AG08396 (cell line): ENCODE measurements at places on chromosomes 1 and 21.

GRCh38 chr1:100036718-100037655, 67.2 kb downstream of the SLC35A3 start:
- peak; percentile 14 for DNase-seq

GRCh38 chr21:44551340-44551961, at the start of gene KRTAP10-2:
TSS of gene KRTAP10-2 (minus strand) at chr21:44551505. CDS start at chr21:44551458, 47 bp downstream.
- DNase-seq = no peak

GRCh38 chr1:15351310-15351709, 58.4 kb upstream of the EFHD2 start:
- no peak for DNase-seq

- no peak for DNase-seq
These were observed 520.8 kb upstream of the ADAMTS5 start for GRCh38 chr21:27487676-27488075.

- no peak for DNase-seq
These were observed 58.1 kb downstream of the KIAA0040 start for GRCh38 chr1:175134500-175134899.

DNA sequence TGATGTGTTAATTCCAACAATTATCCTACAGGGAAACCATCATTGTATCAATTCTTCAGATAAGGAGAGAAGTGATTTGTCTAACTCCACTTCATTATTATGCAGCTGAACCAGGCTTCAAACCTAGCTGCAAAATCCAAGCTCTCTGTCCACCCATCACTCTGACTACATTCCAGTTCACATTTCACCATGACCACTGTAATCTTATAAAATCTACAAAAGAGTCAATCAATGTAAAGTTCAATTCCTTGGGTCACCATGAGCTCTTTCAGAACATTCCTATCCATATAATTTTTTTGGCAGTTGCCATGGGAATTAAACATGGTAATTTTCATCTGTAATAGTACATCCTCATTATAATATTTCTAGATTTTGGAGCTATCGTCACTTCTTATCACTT, 100.9 kb downstream of the PLPPR5 start:
- no peak for DNase-seq

DNA sequence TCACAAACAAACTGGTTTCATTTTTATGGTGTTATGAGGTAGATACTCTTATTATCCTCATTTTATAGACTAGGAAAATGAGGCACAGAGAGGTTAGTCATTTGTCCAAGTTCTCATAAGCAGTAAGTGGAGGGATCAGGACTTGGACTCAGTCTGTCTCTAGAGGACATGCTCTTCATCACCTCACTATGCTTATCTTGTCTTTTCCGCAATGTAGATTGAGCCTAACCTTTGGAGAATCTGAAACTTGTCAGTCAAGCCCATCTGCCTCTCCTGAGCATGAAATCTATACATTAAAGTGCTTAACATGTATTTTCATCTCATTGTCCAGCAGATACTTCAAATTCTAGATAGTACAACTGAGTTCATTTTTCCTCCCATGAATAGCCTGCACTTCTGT, 11.8 kb upstream of the CDC14A start:
- no peak for DNase-seq

GRCh38 chr1:13628218-13628617, 44.6 kb downstream of the PDPN start:
- DNase-seq = no peak

DNA sequence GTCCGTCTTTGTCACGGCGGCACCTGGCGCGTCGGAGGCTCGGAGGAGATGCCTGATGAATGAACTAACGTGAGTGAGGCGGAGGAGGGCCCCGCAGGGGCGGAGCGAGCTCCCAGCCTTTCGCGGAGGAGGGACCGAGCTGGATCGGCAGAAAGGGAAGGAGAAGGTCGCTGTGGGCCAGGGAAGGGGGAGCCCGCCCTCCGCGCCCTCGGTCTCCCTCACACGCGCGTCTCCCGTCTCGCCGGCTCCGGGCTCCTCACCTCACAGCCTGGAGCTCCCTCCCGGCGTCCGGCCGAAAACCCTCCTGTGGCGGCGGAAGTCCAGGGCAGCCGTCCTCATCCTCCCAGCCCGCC, 519 bp downstream of the ZNF496 start:
- peak; percentile 93 for DNase-seq

DNA sequence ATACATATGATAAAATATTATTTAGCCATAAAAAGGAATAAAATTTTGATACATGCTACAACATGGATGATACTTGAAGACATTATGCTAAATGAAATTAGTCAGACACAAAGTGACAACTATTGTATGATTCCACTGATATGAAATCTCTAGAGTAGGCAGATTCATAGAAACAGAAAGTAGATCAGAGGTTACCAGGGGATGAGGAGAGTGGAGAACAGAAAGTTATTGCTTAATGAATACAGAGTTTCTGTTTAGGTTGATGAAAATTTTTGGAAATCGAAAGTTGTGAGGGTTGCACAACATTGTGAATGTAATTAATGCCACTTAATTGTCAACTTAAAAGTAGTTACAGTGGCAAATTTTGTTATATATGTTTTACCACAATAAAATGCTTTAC, 315.7 kb upstream of the USP25 start:
- DNase-seq = no peak

GRCh38 chr1:58003059-58003458, 543.5 kb downstream of the OMA1 start:
- no peak for DNase-seq

DNA sequence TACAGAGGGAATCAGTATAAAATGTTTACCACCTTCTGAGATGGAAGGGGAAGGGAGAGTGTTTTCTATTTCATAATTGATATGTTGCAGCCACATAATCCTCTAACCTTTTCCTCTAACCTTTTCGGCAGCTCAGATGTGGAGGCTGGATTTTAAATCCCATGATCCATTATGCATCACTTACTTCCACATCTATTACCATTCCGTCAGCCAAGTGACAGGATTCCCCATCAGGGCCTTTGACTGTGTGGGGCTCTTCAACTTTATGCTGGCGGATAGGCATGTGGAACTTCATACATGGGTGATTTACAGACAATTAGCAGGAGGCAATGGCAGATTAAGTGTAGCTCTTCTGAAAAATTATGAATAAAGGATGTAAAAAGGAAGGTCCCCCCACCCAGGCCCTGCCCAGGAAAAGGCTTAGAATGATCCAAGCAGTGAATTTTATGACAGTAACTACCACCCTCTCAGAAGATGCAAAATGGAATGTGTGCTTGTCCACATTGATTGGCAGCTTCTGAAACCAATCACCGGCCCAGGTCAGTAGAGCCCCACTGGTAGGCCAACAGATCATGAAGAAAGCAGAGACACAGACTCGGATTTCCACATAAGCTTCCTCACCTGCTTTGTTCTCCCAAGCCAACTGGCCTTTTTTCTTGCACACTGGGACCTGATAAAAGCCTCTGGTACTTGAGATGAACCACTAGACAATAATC, 147.0 kb downstream of the ST6GALNAC5 start:
- no peak for DNase-seq

- DNase-seq = no peak
These were observed 239.6 kb upstream of the C1orf174 start for GRCh38 chr1:4139646-4140045.

DNA sequence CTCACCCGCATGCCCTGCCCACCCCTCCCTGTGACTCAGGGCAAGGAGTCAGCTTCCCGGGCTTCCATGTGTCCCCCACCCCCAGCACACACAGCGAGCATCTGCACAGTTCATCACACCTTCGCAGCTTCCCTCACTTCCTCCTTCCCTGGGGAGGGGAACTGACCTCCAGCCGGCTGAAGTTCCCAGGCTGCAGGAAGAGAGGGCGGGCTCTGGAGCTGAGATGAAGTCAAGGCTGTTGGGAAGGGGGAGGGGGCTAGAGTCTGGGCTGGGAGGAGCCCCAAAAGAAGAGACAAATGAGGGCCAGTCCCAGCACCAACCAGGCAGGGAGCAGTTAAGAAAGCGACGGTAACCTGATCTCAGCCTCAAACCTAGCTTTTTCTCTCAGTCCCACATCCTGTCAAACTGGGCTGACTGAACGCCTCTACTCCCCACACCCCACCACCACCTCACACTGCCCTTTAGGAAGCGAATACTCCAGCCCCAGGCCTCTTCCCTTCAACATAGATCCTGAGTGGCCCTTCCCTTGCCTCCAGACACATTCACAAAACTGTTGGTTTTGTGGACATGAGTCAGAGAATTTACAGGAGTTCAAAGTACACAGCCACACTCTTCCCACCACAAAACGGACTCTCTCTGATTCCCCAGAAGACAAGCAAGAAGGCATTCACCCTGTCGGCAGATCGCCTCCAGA, 1.8 kb downstream of the RHOC start:
- DNase-seq = peak; percentile 91

DNA sequence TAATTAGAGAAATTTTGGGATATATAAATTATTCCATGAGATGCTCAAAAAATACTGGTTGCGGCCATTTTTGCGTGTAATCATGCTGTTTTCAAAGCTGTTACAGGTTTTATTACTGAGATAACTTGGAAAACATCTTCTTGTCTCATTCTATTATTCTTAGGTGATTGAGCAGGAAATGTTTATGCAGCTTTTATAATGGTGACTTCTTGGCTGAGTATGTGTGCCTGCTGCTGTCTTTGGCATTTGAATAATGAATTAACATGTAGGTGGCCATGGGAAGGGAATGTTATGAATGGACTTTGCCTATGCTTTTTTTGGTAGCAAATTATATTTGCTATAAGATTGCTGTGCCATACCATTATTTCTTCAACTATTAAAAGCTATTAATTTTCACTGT, 52.5 kb downstream of the RASAL2 start:
- DNase-seq = no peak

GRCh38 chr21:32003411-32003810, 130.6 kb downstream of the HUNK start:
- no peak for DNase-seq

DNA sequence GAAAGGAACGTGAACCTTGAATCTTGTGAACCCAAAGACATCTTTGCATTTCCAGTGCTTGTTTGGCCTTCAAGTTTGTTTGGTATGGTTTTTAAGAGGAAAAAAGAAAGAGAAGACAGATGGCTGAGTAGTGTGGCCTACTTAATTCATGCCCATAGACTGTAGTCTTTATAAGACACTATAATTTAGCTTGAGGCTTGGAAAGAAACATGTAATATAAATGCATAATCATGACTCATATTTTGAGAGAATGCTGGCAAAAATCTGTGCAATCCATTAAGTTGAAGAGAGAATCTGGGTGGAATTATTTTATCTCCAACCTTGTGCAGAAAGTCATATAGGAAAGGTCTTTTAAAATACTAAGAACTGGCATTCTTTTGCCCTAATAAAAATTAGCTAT, 179.3 kb downstream of the SIPA1L2 start:
- no peak for DNase-seq

DNA sequence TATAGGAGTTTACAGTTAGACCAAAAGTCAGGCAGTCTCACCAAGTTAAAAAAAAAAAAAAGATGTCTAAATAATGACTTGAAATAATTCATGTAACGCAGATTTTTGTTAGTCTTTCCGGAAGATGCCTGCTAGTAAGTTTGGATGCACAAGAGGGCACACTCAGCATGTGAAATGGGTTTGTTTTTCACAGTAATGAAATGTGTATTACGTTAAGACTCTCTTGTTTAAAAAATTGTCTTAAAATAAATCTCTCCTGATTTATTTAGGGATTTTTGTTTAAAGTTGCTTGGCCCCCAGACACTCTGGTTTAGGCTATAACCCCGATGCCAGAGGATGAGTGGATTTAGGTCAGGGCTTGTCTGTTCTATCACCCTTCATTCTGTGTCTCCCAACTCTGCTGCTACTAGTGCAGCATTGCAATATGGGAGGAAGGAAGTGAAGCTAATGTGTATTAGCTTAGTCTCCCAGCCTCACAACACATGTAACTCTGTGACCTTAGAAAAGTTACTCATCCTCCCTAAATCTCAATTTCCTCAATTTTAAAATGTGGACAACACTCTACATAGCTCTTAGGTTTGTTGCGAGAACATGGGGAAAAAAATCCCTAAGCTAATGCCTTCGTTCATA, 25.7 kb downstream of the CTH start:
- peak; percentile 4 for DNase-seq
